Stimulated activated CD4-positive, alpha-beta T cell treated with anti-CD3 and anti-CD28 coated beads, Interleukin-15, amount 100 ng/mL, for 24 hours (primary cell): ENCODE measurements at places on chromosomes 7 and 10.

DNA sequence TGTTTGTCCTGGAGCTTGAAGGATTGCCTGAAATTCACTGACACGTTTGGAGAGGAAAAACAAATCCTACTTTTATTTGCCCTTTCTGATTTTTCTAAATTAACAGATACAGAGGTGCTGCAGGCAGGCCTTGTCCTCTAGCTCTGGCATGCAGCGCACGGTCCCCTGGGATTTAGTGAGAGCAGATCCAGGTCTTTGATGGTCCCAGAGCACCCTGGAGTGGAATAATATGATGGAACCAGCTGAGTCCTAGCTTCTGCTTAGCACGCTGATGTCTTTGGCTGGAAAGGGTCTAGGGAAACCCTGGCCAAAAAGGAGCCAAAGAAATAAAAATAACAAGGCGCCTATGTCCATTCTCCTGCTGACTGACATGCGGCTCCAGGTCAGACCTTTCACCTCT is 40.5 kb downstream of the C10orf120 start:
- no peak for DNase-seq

DNA sequence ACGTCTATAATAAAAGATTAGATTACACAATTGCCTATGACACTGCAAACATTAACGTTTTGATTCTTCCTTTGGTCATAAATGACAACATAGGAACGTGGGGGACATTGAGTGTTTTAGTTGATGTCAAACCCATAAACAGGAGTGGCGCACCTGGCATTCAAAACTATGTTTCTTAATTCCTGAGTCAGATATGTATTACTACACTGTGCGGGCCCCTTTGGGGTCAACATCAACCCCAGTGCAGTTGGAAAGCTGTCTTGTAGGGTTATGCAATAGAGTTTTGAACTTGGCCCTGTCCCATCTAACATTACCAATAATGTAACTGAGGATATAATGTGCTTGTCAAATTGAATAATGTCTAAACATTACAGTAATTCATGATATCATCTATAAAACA is 156.5 kb downstream of the CSTF2T start:
- no peak for DNase-seq

DNA sequence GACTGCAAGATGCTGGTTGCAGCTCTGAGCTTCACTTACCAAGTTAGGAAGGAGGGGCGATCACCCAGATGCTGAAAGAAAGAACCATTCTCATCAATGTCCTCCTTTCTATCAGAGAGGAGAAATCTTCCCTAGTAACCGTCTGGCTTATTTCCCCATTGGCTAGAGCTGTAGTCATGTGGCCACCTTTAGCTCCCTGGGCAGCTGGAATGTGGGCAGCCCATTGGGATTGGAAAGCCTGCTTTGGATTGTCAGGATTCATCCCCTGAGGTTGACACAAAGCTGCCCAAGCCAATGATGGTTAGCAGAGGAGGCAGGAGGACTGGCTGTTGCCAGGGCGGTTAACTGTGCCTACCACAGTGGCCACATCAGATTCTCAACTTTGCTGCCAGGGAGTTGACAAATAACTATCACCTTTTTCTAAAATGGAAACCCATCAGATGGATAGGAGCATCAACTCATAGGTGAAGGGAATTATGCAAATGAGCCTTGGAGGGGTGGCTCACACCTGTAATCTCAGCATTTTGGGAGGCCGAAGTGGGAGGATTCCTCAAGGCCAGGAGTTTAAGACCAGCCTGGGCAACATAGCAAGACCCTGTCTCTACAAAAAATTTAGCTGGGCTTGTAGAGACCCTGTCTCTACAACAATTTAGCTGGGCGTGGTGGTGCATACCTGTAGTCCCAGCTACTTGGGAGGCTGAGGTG is 206.4 kb upstream of the GALNT17 start:
- no peak for DNase-seq

GRCh38 chr7:618539-619367 is 99.1 kb upstream of the PDGFA start:
- peak; percentile 69 for DNase-seq

GRCh38 chr7:107327986-107328569 is 141.8 kb upstream of the GPR22 start:
- DNase-seq, result no peak

DNA sequence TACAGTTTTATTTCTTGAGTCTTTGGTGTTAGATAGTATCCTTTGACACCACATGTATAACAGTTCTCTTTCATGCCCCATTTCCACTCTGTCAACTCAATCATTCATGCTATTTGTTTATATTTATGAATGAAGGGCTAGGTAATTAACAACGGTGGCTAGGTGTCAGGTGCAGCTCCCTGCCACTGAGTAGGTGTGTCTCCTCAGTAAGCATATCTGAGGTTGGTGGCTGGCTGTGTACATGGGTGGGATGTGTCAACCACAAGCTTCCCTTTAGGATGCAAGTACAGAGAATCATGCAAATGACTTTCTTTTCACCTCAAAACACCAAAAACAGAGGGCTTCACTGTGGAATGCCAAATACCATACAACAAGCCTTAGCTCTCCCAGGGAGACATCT is 83.4 kb downstream of the ZNF365 start:
- DNase-seq, result no peak

DNA sequence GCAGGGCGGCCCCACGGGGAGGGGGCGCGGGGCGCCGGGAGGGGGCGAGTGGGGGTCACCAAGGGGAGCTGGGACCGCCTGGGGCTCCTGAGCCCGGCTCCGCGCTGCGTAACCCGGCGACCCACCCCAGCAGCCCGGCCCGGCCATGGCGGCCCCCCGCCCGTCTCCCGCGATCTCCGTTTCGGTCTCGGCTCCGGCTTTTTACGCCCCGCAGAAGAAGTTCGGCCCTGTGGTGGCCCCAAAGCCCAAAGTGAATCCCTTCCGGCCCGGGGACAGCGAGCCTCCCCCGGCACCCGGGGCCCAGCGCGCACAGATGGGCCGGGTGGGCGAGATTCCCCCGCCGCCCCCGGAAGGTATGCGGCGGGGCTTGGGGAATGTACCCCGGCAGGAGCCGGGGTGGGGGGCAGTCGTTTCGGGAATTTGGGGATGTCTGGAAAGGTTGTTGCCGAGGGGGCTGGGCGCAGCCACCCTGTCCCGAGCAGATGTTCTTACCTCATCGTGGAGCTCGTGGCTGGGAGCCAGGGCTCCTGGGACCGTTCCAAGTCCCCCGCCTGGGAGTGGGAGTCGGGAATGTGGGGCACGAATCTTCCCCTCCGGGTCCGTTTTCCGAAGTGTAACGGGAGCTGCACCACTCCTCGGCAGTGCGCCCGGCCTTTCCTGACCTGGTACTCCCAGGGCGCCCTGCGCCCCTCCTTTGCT is 431 bp downstream of the ZYX start:
- peak; percentile 46 for DNase-seq

DNA sequence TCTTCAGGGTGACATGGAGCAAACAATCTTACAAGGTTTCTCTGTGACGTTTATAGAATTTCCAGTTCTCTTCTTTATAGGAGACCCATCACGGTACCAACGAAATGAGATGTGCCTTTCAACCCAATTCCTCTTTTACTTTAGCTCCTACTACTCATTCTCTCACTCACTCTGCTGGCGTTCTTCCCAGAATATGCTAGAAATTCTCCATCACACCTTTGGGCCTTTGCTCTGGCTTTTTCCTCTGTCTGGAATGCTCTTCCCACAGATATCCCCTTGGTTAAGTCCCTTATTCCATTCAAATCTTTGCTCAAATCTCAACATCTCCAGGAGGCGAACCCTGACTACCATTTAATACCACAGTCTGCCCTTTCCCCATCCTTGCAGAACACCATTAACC is 39.0 kb downstream of the SEMA3C start:
- no peak for DNase-seq

- no peak for DNase-seq
Measured at GRCh38 chr7:93817004-93817403, 73.5 kb downstream of the TFPI2 start.

GRCh38 chr7:29146057-29146706 is at the start of gene CPVL:
Gene CPVL (minus strand): TSS chr7:29146537. CDS start chr7:29121061, 25,476 bp downstream.
- DNase-seq, result peak; percentile 5

DNA sequence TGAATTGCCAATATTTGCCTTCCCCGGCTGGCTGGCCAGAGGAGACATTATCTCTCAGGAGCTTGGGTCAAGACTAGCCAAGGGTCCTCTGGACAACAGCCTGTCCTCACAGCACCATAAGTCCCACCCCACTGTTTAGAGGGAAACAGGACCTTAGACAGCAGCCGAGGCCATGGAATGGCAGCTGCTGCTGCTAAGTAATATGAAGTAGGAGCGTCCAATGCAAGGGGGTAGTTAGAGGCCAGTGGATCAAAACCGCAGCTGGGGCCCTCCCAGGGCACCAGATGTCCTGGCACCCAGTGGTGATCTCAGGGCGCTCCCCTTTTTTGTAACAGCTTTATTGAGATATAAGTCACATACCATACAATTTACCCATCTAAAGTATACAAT is 12.9 kb upstream of the KCP start:
- no peak for DNase-seq

GRCh38 chr7:138072726-138073125 is 3.5 kb upstream of the AKR1D1 start:
- no peak for DNase-seq

DNA sequence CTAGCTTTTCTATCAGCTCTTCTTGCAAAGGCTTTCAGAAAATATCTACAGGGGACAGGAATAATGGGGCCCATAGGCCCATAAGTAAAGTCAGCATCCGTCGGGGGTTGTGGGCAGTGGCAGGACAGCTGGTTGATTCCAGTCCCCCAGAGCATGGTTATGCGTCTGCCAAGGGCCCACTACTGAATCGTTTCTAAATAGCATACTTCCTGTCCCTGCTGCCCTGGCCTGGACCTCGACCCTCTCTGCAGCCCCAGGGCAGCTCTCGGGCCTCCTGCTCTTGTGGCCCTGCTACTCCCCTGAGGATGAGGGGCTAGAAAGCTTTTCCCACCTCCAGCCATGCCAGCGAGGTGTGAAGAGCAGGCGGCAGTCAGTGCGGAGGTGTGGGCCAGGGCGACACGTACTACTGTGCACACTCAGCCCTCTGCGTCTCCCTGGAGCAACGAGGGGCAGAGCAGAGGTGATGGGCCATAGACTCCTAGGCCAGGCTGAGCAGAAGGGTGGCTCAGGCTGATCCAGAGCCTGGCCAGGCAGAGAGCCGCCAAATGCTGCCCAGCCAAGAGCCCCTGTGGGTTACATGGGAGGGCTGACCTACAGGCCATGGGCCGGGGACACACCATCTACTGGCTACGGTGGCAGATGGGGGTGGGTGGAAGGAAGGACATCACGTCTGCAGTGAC is 4.7 kb upstream of the OPN4 start:
- no peak for DNase-seq

DNA sequence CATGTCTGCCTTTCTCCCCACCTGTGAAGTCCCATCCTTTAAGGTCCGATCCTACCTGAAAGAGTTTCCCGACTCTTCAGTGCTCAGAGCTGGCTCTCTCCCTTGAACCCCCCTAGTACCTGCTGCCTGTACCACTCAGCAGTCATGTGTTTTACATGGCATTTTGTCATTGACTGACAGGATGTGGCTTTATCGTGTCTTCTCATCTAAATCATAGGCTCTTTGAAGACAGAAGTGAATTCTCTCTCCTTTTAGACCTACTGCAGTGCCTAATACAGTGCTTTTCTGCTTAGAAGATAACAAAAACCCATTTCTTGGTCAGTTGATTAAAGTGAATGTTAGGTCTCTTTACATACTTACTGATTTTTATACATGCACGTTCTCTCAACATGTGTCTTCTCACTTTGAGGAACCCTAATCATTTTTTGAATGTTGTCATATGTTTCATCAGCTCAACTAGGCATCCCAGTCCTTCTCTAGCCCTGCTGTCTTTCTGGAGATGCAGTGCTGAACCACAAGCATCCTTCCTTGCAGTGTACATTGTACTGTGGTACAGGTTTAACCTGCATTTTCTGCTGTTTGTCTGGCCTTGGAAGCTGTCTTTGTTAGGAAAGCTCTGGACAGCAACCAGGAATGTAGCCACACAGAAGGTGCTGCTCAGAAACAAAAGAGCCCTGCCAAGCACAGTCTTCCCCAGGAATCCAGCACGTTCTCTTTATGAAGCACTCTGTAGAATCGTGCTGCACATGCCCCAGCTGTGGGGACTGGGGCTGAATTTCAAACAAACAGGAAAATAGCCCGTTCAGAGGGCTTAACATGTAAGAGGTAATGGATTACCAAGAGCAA is 28.1 kb upstream of the LRRC4 start:
- DNase-seq, result no peak

GRCh38 chr10:131107970-131108369 is 203.6 kb downstream of the TCERG1L start:
- no peak for DNase-seq

DNA sequence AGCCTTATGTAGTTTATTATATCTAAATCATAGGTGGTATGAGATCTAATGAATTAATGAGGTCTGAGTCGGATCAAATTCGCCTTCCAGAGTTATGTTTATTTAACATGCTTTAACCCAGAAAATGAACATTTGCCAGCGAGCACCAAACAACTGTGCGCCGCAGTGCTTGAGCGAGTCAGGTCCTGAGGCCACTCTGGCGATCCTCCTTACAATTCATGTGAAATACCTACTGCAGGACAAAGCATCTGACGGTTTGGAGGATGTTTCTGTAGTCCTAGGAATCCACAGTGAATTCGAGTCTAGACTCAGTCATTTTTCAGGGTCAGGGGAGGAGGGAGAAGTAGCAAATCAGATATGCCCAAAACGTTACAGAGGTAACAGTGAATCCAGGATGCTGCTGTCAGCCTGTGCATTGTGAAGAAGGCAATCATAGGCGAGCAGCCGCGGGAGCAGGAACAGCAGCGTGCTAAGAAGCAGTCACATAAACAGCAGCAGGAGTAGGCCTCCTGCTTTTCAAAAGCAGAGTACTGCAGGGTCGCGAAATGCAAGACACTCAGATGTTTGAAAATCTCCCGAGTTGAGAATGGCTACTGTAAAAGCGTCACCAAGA is 120.2 kb downstream of the CACNB2 start:
- DNase-seq, result no peak

GRCh38 chr10:122650331-122650730 is 49.3 kb downstream of the C10orf120 start:
- no peak for DNase-seq

- DNase-seq, result no peak
Measured at GRCh38 chr10:59285073-59285472, 77.3 kb downstream of the FAM13C start.

GRCh38 chr10:1882180-1882579 is 144.9 kb upstream of the ADARB2 start:
- no peak for DNase-seq

- no peak for DNase-seq
Measured at GRCh38 chr10:132145002-132145401, 41.7 kb upstream of the DPYSL4 start.

GRCh38 chr7:109343678-109344077 is 774.0 kb downstream of the DNAJB9 start:
- no peak for DNase-seq
